ENCODE measurements at places on chromosomes 1 and 21.

DNA sequence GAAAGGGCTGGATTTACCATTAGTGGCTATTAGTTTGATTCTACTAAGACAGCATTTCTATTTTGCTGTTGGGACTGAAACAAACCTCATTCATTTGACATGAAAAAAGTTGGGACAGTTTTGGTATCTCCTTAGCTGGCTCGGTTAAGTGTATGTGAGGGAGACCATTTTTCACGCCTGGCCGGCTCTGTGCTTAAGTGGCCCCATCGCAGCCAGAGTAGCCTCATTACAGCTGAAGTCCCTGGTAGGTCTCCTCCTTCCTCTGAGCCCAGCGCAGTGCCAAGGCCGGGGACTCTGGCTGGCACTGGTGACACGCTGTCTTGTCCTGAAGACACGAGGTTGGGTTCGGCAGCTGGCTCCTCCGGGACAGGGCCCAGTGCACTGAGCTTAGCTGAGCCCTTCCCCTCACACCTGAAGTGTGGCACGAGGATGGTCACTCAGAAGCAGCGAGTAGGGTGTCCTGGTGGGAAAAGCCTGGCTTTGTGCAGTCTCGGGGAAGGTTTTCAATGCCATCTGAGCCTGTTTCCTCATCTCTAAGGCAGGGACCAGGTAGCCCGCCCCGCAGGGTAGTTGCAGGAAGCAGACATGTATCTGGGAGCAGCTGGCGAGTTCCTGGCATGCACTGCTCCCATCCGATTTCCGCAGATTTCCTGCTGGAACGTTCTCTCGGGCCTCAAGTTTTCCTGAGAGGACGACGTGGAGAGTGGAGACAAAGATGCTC is 196.5 kb downstream of the DYRK1A start:
- DNase-seq, result no peak

GRCh38 chr1:54136963-54137533 is 15.8 kb downstream of the CDCP2 start:
- no peak for DNase-seq

- DNase-seq, result no peak
These were observed 175.5 kb downstream of the ACTL8 start for GRCh38 chr1:17930635-17931034.

- DNase-seq, result no peak
These were observed 52.8 kb downstream of the RAP1GAP start for GRCh38 chr1:21616372-21616771.

DNA sequence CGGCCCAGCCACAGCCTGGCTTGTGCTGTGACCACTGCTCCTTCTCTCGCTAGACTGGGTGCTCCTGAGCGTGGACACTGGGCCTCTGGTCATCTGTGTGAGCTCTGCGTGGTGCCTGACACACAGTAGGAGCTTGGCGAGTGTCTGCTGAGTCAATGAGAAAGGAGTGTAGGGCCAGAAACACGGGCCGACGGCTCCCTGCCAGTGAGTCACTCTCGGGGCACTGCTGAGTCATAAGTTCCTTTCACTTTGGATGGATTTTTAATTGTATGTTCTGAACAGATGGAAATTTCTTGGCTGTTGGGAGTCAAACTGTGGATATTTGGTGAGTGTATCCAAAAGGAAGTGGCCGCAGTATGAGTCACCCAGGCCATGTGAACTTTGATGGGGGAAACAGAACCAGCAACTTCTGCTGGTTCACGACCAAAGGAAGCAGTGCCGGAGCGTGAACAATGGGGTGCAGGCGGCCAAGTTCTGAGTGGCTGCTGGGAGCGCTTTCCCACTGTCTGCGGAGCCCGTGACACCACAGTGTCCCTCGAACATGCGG is 41.0 kb upstream of the COL18A1 start:
- DNase-seq, result peak; percentile 83

DNA sequence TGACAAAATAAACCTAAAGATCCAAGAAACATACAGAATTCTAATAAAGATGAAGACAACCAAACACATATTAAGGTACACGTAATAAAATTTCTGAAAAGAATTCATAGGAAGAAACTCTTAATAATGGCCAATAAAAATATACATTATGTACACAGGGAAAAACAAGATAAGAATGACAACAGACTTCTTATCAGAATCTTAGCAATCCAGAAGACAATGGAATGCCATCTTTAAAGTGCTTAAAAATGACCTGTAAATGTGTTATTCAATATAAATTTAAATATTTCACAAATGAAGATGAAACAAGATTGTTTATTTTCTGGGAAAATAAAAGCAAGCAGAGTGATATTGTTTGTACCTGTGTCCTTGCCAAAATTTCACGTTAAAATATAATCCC is 530.4 kb upstream of the PTBP2 start:
- no peak for DNase-seq

- DNase-seq, result no peak
These were observed 9.4 kb downstream of the KCNE1 start for GRCh38 chr21:34502480-34503106.

DNA sequence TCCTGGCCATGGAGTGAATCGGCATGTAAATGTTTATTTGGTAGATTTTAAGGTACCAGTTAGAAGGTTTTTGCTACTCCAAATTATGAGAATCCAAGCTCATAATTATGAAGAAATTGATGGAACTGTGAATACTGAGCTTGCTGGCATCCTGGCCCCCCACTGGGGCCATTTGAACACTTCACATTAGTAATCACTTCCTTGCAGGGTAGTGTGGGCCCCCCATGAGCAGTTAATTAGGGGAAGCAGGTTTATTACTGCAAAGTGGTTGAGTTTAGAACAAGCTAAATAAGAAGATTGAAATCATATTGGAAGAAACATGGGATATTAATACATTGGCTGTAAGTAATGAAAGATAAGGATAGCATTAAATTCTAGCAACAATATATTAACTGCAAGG is 86.7 kb downstream of the S1PR1 start:
- no peak for DNase-seq

DNA sequence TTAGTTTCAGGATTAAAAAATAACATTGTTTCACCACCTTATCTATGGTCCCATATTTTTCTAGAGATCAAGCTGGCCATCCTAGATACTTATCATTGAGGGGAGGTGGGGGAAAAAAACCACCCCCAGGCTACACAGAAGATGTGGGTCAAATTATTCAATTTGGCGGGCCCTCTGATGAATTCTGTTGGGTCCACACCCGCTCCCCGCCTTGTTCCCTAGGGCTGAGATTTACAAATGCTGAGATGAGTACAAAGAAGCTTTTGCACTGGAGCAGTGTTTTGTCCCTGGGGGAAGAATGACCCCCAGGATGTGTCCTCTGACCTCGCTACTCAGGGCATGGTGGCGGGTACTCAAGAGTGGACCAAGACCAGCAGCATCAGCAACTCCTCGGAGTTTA is 246.9 kb upstream of the TMEM51 start:
- no peak for DNase-seq

GRCh38 chr1:198629610-198630009 is 9.2 kb upstream of the PTPRC start:
- no peak for DNase-seq

- no peak for DNase-seq
These were observed 38.6 kb downstream of the NSL1 start for GRCh38 chr1:212752934-212753497.

DNA sequence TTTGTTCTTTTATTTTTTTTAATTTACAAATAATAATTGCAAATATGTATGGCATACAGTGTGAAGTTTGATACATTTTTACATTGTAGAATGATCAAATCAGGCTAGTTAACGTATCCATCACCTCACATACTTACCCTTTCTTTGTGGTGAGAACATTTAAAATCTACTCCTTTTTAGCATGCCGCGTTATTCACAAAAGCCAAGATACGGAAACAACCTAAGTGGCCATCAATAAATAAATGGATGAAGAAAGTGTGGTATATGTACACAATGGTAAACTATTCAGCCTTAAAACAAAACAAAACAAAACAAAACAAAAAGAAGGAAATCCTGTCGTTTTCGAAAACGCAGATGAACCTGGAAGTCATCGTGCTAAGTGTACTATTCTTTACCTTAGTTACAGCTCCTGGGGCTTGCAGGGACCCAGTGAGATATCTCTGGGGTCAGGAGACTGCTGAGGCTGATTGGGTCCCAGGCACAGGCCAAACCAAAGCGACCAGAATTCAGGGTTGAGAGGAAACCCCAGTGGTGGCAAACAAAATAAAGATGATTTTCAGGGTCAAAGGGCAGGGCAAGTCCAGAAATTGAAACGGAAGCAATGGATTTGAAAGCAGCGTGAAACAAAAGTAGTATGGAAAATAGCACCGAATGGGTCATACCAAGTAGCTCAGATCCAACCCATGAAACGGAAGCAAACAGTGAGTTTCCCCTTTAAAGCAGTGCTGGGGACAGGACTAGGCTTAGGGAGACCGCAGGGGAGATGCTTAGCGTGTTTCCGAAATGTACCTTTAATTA is 188.2 kb downstream of the PLPP3 start:
- DNase-seq, result no peak

GRCh38 chr1:224528900-224529299 is 87.2 kb upstream of the CNIH3 start:
- DNase-seq, result peak; percentile 45

DNA sequence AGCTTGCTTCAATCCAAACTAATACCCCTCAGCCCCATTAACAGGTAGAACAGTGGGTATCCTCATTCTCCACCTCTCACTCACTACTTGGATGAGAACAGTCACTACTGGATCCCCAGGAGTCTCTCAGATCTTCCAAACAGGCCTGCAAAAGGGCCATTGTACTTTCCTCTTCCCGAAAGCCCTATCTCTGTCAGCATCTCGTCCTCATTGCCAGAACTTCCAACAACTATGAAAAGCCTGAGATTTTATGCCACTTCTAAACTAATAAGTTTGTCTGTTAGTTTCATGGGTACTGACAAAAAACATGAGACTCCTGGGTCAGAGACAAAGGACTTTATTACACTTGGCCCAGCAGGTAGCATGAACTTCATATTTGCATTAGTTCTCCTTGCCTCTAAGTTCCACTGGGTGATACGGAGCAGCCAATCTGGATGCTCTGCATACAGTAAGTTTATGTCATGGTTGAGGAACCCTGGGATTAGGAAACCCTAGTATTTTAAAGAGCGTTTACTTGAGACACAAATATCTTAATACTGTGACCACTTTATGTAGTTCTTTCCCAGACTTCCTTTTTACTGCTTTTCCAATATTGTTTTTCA is 38.1 kb downstream of the VANGL2 start:
- no peak for DNase-seq

GRCh38 chr1:65392497-65392896 is 28.0 kb upstream of the LEPR start:
- no peak for DNase-seq

DNA sequence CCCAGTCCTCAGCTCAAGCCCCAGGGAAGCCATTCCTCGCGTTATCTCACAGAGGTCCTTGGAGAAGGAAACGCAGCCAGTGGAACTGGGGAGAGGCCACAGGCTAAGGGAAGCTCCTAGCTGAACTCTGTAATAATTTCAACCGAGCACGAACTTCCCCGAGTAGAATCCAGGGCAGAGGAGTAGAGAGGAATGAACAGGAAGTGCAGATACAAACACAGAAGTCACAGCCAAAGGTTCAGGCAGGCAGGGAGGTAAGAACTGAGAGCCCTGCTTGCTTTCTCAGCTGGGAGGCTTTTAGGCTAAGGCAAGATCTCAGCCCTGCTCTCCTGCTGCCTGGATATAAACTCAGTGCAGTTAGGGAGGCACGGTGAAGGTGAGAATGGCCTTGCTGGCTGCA is 23.7 kb downstream of the WARS2 start:
- no peak for DNase-seq

- DNase-seq, result no peak
These were observed 49.2 kb downstream of the TAS1R2 start for GRCh38 chr1:18809953-18810899.

- no peak for DNase-seq
These were observed 866.0 kb downstream of the LTN1 start for GRCh38 chr21:28126521-28127174.

- no peak for DNase-seq
These were observed 316.8 kb upstream of the CAMK1G start for GRCh38 chr1:209266590-209267205.

DNA sequence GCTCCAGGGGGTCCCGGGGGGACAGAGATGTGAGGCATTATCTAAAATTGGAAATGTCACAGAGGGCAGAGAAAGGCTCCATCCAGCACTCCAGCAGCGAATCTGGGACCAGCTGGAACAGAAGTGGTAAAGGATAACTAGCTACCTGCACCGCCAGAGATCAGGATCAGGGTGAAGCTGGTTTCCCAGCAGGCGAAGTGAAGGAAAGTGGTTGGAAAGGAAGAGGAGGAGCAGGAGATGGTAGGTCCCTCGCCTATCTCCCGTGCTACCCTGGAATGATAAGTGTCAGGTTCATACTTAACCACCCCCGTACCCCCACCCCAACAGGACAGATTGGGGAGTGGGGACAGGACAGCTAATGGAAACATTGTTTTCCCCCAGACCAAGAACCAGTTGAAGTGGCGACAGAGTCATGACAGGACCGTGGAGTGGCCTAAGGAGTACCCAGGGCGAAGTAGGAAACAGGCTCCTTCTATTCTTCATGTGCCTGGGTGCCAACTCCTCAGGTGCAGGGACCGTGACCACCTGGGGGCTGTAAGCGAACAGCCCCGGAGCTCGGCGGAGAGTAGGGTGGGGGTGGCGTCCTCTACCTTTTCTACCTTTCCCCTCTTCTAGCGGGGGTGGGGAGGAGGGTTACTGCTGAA is 717 bp downstream of the B4GALT3 start:
- DNase-seq, result no peak

DNA sequence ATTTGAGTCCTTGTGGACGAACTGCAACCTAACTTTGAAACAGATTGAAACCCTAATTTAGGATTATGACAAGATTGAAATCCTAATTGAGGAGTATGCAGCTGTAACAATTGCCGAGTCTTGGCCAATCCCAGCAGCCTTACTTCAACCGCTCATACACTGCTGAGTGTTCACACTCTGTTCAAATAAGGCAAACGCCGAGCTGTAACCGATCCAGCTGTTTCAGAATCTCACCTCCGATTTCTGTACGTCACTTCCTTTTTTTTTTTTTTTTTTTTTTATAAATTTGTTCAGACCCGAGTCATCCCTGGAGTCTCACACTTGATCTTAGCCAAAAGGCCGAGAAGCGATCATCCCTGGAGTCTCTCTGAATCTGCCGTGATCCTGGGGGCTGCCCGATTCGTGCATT is 22.3 kb upstream of the ATP5PO start:
- DNase-seq, result no peak

All from T1000 (cell line).